ENCODE measurements at places on chromosomes 7 and 10.

DNA sequence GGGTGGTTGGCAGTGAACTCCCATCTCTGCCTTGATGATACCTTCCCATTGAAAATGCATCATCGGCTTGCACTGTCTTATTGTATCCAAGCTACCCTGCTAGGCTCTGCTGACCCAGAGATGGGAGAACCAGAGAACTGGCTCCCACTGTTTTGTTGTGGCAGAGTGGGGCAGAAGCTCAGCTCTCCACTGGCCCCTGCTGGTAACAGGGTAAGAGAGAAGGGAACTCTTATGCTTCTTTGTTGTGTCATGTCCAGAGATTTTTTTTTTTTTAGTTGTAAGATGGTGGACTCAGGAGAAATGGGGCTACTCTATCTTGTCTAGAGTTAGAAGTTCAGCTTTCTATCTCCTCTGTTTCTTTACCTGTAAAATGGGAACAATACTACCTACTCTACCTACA lies 100.5 kb upstream of the SDK1 start:
- DNase-seq = no peak

DNA sequence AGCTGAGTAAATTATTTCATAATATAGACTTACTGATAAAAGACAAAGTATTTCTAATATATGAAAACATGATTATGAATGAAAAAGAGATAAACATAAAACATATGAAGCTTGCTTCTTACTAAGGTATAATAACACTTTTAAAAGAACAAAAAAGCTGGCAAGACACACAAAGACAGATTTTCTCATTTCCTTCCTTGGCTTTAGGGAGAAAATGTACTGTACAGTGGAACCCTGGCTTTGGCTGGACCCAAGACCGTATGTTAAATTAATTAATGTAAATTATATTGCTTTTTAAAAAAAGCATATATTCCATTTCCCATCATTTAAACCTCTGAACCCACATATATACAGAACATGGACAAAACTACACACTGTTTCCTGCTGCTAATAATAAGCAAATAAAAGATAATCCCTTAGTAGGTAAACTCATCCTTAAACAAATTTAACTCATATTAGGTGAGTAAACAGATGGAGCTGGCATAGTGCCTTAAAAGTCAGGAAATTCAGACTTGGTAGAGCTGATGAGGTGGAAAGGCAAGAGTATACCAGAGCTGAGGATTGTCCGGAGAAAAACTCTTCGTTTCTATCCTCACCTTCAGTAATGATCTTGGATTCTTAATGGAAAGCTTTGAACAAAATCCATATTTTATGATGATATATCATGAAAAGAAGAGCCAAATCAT lies 1016.4 kb upstream of the KCND2 start:
- no peak for DNase-seq

DNA sequence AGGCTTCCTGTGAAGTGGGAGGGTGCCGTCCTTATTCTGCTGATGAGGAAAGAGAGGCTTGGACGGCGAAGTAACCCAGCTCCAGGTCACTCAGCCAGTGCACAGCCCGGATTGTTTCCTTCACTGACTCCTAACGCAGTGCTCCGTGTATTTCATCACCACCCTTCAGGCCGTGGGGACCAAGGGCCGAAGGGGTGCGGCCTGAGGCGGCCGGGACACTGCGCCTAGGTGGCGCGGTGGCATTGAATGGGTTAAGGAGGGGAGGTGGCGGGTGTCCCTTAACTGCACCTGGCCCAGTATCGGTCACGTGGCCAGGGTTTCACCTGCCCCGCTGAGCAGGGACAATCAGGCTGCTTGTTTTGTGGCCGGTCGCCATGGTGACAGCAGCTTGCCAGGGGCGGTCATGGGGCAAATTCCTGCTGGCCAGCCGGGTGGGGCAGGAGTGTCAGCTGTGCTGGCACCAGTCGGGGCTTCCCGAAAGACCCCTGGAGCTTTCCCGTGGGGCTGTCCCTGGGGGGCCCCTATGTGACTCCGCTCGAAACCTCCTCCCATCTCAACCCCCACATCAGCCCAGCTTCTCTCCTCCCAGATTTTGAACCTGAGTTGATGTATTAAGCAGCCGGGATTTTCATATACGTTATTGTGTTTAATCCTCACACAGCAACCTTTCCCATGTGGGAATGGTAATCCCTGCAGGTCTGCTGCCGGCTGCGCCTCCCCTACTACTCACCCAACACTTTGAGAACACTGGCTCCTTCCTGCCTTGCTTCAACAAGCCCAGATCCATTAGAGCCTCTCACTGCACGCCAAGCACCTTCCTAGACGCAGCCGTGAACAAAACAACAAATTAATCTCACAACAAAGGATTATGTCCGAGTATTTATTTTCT lies 4.4 kb upstream of the ABHD11 start:
- no peak for DNase-seq

- no peak for DNase-seq
Measured at GRCh38 chr7:158959954-158960353, 103.6 kb downstream of the DYNC2I1 start.

DNA sequence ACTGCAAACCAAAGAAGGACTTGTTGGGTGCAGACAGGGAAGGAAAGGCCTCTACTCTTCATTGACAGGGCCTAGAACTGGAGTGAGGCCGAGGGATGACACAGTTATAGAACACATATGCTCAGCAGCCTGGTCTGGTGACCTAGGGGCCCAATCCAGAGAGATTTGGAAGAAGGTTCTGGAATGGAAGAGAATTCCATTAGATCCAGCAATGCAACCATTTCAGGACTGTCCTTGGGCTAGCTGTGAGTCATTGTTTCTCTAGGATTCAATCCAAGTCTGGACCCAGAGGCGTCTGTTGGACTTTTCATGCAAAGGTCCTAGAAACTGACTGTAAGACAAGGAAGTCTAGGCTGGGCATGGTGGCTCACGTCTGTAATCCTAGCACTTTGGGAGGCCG lies 59.2 kb downstream of the WIPF3 start:
- no peak for DNase-seq

GRCh38 chr10:51629934-51630639 lies 69.3 kb downstream of the CSTF2T start:
- DNase-seq = no peak

Data from activated T-helper 1 cell treated with anti-CD3 and anti-CD28 coated beads, Interleukin-2, amount 50 U/mL, for 16 hours (primary cell).